M059J (cell line): ENCODE measurements at places on chromosomes 7 and 10.

DNA sequence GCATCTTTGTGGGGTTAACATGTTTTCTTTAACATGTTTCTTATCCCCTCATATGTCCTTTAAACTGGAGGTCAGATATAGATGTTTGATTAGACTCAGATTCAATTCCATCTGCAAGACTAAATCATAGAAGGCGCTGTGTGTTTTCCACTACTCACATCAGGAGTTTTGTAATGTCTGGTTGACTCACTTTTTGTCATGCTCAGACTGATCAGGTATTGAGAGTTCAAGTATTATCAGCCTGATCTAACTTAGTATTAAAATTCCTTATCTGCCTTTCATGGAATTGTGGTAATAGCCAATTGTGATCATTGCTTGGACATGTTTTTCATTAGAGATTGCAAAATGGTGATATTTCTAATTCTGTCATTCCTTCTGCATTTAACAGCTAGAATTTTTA is 30.2 kb downstream of the ENTPD7 start:
- DNase-seq, result no peak

DNA sequence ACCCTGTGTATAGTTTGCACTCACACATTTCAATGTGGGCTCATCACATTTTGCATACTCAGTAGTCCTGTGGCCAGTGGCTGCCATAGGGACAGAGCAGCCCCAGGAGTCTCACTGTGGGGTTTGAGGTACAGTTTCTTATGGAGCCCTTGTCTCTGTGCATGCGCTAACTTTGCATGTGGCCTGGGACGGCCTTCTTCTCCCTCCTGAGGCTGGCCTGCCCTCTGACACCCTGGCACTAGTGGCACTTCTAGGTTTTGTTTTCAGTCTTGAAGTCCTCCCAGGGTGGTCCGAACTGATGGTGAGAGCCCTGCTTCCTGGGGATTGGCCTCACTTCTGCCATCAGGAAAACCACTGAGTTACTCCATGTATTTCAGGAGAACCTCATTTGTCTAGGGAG is 21.2 kb downstream of the NACAD start:
- no peak for DNase-seq

GRCh38 chr10:88913127-88913526 is 33.1 kb downstream of the STAMBPL1 start:
- no peak for DNase-seq

- no peak for DNase-seq
These were observed 233.7 kb downstream of the ADK start for GRCh38 chr10:74384615-74385183.

DNA sequence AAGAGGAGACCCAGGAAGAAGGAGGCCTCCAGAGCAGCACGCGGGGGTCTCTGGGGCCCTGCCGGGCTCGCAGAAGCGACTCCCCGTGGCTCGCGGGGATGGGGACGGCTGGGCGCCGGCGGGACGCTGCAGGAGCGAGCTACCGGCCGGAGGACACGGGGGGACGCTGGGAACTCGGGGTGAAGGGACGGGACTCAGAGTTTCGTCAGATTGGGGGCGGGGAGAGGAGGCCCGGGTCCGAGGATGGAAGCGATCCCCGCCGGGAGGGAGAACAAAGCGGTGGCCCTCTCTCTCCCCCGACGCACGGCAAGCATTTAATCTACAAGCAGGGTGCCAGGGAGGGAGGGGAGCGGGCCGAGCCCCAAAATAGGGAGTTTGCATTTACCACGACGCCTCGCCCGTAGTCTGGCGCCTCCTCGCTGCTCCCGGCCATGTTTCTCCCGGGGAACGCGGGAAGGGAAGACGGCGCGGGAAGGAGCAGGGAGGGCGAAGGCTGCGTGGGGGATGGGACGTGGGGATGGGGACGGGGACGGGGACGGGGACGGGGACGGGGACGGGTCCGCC is at the start of gene PRTFDC1:
Gene PRTFDC1 (minus strand): TSS at position 464 of the 564 bp plus-strand sequence. CDS start 31 bp downstream, at position 433.
- DNase-seq, result peak; percentile 34

DNA sequence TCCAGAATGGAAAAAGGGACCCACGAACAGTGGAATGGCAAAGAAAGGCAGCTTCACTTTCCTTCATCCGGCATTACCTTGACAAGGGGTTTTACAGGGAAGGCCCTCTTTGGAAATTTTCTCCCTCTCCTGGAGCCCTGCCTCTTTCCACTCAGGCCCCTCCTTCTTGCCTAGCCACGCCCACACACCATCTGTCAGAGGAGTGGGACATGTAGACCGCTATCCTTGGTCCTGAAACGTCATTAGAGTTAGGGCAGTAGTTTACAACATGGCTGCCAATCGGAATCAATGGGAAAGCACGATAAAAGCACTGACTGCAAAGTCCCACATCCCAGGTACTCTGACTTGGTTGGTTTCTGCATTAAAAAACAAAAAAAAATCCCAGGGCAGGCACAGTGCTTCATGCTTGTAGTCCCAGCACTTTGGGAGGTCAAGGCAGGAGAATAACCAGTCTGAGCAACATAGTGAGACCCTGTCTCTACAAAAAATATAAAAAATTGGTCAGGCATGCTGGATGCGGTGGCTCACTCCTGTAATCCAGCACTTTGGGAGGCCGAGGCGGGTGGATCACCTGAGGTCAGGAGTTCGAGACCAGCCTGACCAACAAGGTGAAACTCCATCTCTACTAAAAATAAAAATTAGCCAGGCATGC is 96.4 kb downstream of the MARCHF5 start:
- DNase-seq, result peak; percentile 68

- DNase-seq, result peak; percentile 18
These were observed 4.0 kb downstream of the ITGA8 start for GRCh38 chr10:15715619-15716227.

GRCh38 chr10:123501148-123501547 is 165.0 kb upstream of the GPR26 start:
- no peak for DNase-seq

DNA sequence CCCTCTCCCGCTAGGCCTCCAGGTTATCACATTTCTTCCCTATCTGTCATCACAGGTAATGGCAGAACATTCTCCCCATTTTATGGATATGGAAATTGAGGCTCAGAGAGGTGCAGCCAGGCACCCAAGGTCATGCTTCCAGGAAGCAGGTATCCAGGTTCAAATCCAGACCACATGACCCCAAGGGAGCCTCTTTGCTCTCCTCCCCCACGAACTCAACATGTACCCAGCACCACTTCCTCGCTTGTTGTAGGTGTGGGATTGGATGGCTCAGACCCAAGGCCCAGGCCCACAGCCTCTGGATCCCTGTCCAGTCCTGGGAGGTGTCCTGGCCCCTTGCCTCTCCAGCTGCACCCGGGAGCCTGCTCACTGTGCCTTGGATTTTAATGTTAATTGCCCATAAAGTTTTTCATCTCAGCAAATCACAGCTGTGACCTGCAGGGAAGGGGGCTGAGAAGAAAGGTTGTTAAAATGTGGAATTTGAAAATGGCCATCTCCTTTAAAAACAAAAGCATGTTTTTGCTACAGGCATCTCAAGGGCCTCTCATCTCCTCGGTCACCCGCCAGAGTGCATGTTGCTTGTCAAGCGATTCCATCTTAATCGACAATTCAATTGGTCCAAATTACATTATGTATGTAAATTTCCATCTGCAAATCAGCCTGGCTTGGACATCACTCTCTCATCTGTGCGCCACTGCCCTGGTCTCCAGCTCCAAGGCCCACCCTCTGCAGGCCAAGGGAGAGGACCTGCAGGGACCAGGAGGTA is 205.4 kb upstream of the ZMIZ1 start:
- DNase-seq, result no peak

DNA sequence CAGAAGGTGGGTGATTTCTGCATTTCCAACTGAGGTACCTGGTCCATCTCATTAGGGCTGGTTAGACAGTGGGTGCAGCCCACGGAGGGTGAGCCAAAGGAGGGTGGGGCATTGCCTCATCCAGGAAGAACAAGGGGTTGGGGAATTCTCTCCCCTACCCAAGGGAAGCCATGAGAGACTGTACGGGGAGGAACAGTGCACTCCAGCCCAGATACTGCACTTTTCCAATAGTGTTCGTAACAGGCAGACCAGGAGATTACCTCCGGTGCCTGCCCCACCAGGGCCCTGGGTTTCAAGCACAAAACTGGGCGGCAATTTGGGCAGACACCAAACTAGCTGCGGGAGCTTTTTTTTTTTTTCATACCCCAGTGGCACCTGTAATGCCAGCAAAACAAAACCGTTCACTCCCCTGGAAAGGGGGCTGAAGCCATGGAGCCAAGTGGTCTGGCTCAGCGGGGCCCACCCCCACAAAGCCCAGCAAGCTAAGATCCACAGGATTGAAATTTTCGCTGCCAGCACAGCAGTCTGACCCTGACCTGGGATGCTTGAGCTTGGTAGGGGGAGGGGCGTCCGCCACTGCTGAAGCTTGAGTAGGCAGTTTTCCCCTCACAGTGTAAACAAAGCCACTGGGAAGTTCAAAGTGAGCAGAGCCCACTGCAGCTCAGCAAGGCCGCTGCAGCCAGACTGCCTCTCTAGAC is 31.2 kb downstream of the ARMC10 start:
- no peak for DNase-seq

DNA sequence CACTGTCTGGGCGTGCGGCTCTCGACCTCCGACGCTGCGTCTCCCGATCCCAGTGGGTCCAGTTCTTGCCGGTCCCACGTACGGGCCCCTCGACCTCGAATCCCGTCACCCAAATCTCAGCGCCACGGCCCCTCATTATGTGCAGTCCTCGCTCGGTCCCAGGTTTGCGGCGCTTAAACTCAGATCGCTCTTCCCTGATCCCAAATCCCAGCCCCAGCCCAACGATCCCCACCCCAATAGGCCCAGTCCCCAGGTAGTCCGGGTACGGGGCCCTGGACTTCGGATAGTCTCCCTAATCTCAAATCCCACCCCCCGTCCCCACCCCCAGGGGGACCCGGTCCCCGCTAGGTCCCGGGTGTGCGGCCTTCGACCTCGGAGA is 666 bp downstream of the HNRNPF start:
- no peak for DNase-seq

DNA sequence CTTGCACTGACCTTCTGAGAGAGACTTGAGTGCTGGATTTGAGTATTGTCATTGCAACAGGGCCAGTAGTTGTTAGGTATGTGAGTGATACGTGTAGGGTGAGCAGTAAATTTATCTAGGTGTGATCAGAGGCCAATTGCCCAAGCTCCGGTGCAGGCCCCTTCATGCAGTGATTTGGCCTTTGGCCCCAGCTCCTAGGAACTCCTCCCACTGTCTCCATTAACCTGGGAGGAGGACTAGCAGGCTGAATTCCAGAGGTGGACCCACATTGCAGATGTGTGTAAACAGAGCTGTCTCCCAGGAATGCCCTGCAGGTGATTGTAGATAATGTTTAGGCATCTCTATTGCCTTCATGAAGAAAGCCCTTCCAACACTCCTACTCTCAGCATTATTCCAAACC is 19.5 kb downstream of the TCF7L2 start:
- DNase-seq, result no peak

GRCh38 chr10:29471544-29471859 is 163.3 kb downstream of the SVIL start:
- DNase-seq, result peak; percentile 79

- DNase-seq, result no peak
These were observed 638.1 kb upstream of the CNTNAP2 start for GRCh38 chr7:145478541-145478940.

DNA sequence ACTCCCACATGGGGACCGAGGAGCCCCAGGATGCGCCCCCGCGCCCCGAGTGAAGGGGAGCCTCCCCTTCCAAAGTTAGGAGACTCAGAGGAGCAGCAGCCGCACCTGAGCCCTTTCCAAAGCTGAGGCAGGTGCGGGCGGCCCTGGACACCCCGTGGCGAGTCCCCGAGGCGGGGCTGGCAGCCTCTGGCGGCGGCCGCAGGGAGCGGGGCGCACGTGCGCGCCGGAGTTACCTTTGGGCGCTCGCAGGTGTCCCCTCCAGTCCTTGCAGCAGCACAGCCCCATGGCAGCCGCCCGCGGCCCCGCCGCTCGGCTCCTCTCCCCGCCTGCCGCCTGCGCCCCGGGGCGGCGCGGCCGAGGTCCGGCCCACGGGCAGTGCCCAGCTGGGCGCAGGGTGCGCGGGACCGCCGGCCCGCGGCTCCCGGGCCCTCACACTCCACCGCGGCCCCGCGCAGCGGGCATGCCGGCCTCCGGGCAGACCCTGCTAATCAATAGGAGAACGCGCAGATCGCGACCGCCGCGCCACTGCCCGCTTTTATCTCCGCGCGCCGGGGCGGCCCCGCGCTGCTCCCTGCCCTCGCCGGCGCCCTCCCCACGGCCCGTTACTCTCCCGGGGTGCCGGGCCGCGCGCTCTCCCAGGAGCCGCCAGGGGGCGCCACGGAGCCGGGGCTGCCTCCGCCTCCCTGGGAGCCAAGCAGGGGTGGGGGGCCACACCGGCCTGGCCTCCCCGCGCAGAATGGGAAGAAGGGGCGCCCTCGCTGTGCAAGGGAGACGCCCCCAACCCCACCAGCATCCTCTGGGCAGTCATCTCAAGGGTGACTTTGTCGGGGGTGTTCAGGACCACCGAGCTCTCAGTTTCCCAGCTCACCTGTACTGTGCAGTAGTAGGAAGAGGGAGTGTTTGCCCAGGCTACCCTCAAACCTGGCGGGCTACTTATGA is 80.8 kb downstream of the ARHGAP22 start:
- peak; percentile 40 for DNase-seq
